Stimulated activated CD8-positive, alpha-beta memory T cell treated with anti-CD3 and anti-CD28 coated beads, Interleukin-7, amount 100 ng/mL, for 1 hour (primary cell): ENCODE measurements at places on chromosomes 6 and 20.

- no peak for DNase-seq
These were observed 46.3 kb downstream of the EZR start for GRCh38 chr6:158772851-158773371.

DNA sequence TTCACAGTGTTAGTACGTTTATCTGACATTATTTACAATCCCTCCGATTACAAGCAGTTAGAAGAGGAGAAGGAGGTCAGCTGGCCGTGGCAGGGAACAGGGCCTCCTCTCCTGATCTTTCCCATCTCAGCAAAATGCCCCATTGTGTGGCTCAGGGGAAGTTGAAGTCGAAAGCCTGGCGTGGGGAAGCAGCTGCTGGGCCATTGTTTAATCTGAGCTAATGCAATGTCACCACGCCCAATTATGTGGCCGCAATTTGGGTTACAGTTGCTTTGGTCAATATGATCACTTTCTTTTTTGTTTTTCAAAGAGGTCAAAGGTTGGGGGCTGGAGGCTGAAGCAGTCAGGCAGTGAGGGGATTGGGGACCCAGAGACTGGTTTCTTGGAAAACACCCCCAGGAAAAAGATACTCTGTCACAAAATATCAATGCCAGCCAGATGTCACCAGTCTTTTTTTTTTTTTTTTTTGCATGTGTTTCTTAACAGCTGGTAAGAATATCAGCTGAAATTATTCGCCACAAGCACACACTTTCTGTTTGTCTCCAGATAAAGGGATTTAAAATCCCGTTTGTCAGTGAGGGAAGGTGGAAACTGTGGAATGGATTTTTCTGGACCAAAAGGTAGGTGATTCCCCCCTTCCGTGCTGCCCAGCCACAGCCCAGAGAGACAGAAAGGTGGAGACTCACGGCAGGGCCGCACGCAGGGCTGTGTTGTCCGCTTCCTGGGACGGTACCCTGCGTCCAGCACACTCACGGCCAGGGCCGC is 24.6 kb downstream of the DLL1 start:
- DNase-seq = no peak

GRCh38 chr6:166221040-166221439 is 53.4 kb upstream of the TBXT start:
- DNase-seq = no peak

DNA sequence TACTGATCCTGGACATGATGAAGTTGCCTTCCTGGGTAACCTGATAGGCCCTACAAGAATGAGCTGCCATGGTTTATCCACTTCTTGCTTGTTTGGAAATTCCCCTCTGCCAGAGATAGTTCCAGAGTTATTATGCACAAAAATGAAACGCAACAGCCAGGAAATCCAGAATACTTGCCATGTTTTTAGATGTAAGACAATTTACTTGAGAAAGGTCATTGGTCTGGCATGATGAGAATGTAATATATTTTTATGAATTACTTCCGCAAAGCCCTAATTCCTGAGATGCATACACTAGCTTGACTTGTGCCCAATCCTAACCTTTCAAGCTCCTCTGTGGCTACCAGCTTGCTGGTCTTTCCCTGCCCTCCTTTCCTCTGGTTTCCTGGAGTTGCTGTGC is 27.9 kb upstream of the NT5E start:
- DNase-seq = no peak

- no peak for DNase-seq
These were observed 47.8 kb downstream of the PLCG1 start for GRCh38 chr20:41185013-41185757.

GRCh38 chr6:7762760-7763159 is 36.9 kb downstream of the BMP6 start:
- DNase-seq = no peak

DNA sequence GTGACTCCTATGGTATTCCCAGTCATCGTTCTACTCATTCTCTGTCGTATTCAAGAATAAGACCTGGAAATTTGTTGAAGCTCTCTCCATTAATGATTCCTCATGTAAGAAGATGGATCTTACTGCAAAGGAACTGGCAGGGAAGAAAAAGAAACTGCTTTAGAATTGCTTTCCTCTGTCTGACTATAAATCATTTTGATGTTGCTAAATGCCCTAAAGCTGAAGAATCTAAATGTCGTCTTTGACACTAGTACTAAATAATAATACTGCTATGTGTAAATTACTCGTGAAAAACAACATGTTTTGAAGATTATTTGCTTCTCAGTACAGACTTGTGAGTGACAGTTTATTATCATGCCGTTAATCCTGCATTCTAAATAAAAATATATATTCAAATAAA is 20.5 kb upstream of the MYLIP start:
- DNase-seq = no peak

DNA sequence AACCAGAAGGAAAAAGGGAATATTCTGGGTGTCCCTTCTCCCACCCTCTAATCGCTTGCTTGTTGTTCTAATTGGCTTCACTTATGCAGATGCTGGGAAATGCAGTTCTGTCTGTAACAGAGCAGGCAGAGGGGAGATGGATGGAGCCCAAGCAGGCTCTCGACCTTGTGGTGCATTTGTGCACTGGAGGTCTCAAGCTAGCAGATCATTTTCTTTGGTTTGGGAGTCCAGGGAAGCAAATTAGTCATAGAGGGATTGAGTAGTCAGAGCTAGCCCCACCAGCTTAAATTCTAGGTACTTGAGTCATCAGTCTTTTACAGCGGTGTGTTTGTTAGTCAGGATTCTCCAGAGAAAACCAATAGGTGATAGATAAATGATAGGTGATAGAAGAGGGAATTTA is 234.7 kb upstream of the ECI2 start:
- no peak for DNase-seq

- DNase-seq = no peak
These were observed 218.8 kb downstream of the ESR1 start for GRCh38 chr6:152026291-152026690.

- no peak for DNase-seq
These were observed 32.5 kb upstream of the DLGAP4 start for GRCh38 chr20:36273414-36274180.

- no peak for DNase-seq
These were observed 41.9 kb downstream of the UTRN start for GRCh38 chr6:144327081-144327480.

DNA sequence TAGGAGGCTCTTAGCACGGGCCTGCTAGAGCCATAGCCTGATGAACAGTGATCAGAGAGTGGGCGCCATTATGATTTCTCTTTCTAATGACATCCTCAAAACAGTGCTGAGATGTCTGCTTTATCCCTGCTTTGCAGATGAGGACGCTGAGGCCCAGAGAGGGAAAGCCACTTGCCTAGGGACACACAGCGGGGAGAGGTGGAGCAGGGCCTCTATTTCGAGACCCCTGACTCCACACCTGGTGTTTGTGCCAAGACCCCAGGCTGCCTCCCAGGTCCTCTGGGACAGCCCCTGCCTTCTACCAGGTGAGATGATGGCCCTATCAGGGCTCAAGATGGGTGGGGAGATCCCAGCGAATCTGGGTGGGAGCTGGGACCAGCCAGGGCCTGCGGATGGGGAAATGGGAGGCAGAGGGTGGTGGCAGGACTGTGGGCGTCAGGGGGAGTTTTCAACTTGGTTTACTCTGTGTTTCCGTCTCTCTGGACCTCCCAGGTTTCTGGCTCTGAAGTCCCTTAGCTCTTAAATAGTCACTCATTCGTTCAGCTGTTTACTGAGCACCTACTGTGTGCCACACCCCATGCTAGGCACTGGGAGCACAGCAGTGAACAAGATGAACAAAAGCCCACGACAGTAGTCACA is 36.7 kb downstream of the SRC start:
- no peak for DNase-seq
